HS-5 (cell line): ENCODE measurements at places on chromosomes 1 and 21.

DNA sequence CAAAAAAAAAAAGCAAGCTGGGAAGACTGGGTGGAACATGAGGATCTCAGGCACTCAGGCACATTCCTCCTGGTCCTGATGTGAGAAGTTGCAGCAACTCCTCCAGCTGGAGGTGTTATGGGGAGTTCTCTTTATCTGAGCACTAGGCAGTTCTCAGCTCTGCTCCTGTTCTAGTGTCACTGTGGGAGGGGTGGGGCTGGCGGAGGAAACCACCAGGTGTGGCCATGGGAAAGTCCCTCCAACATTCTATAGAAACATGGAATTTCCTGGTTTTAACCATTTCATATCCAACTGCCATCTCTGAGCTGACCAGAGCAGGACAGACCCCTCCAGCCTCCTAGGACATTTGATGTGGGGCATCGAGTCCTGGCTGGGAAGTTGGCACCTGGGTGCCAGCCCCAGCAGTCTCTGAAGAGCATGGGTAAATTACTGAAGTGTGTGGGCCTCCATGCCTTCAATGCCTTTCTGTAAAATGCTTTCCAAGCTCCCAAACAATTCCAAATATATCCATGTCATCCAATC lies 804 bp upstream of the IKBKE start:
- DNase-seq, result no peak

- no peak for DNase-seq
These were observed 219.6 kb downstream of the PDE4B start for GRCh38 chr1:66012106-66012784.

DNA sequence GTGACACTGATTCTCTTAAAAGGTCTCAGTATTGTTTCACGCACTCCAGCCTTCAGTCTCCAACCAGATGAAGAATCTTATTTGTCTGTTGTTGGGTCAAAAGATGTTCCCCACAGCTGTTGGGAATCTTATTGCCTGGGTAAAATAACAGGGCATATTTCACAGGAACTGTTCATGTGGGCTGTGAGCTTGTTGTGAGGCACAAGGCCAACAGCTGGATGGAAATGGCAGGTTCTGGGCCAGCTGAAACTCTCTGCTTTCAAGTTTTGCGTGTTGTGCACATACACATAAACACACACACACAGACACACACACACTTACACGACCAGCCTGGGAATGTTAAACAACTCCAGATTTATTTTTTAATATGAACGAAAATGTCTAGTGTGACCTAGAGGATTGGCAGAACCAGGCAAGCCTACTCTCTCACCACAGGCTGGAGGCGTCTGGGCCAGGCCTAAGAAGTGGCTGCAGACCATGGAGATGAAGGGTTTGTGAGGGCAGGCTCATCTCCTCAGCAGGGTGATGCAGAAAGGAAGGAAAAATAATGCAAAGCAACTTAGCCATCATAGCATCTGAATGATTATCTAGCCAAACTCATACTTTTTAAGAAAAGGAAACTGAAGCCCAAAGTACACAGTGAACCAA lies 357.0 kb downstream of the TTLL7 start:
- no peak for DNase-seq

DNA sequence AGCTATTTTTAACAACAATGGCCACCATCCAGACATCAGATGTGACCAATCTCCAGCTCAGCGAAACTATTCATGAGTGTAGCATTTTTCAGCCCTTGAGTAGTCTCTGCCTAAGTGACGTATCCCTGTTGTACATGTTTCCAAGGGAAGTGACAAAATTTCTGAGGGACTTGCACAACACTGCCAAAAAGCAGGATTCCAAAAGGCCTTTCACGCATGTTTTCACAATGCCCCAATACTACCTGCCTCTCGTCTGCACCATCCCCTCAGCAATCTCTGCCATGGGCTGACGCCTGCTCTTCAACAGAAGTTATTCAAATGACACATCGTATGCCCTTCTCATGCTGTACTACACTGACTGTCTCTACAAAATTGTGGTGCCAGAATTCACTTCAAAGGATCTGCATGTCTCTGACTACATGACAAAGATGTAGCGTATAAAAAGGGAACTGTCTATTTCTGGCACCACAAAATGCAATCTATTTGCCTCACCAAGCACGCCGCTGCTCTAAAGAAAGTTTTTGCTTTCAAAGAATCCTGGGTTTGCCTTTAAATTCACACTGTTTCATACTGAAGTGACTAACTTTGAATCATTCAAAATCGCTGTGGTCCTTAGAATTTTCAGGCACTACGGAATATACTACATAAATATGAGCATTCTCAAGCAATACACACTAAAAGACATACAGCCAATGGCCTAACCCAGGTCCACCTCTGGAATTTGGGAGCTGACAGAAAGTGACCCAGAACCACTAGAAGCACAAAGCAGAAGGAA lies 32.9 kb downstream of the JAK1 start:
- DNase-seq, result peak; percentile 91
